Stimulated activated CD8-positive, alpha-beta memory T cell treated with anti-CD3 and anti-CD28 coated beads, Interleukin-7, amount 100 ng/mL, for 1 hour (primary cell): ENCODE measurements at places on chromosomes 7 and 10.

- no peak for DNase-seq
These were observed 51.0 kb downstream of the ATXN7L1 start for GRCh38 chr7:105825371-105825770.

DNA sequence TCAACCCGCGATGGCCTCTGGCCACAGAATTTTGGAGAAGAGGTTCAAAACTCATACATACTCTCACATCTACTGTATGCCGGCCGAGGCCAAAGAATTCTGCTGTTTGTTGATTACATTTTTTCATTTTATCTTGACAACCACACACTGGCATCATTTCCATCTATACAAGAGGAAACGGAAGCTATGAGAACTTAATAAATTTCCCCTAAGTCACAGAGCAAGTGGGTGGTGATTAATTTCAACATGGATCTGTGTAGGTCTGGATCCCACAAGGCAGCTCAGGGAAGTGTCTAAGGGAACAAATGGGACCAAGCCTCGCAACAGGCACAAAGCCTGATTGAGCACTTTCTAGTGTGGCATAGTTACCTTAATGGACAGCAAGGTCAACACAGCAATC lies 18.0 kb downstream of the ELMO1 start:
- DNase-seq, result no peak

DNA sequence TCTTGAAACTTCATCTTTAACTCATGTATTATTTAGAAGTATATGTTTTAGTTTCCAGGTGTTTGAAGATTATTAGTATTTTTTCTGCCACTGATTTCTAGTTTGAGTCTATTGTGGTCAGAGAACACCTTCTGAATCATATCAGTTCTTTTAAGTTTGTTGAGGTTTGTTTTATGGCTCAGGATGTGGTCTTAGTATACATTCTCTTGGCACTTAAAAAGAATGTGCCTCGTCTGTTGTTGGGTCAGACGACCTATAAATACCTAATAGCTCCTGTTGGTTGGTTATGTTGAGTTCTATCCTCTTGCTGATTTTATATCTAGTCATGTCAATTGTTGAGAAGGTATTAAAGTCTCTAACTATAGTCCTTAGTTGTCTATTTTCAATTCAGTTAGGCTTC lies 15.9 kb downstream of the TDRD1 start:
- no peak for DNase-seq

GRCh38 chr7:134343796-134344195 lies 27.1 kb upstream of the SLC35B4 start:
- no peak for DNase-seq

DNA sequence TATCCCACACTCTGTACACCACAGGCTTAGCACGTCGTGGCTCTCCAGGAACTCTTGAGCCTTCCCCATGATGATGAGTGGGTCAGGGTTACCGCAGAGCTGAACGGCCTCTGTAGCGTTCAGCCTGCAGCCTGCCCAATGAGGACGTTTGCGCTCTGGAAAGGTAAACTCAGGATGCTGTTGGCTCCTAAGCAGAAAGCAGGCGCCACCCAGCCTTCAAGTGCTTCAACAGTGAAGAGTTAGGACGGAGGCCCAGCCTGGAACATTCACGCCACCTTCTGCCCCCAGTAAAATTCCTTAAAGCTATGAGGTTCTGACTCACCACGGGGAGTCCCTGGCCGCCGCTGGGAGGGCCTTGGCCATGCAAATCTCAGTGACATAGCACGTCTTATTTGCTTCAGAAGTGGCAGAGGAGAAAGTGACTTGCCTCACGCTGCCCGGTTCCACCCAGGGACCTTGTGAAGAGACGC lies 161.5 kb upstream of the SH2B2 start:
- no peak for DNase-seq

DNA sequence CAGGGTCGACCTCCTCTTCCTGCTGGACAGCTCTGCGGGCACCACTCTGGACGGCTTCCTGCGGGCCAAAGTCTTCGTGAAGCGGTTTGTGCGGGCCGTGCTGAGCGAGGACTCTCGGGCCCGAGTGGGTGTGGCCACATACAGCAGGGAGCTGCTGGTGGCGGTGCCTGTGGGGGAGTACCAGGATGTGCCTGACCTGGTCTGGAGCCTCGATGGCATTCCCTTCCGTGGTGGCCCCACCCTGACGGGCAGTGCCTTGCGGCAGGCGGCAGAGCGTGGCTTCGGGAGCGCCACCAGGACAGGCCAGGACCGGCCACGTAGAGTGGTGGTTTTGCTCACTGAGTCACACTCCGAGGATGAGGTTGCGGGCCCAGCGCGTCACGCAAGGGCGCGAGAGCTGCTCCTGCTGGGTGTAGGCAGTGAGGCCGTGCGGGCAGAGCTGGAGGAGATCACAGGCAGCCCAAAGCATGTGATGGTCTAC lies 46.9 kb downstream of the VWA2 start:
- no peak for DNase-seq

GRCh38 chr10:119344381-119344780 lies 137.0 kb downstream of the GRK5 start:
- no peak for DNase-seq

DNA sequence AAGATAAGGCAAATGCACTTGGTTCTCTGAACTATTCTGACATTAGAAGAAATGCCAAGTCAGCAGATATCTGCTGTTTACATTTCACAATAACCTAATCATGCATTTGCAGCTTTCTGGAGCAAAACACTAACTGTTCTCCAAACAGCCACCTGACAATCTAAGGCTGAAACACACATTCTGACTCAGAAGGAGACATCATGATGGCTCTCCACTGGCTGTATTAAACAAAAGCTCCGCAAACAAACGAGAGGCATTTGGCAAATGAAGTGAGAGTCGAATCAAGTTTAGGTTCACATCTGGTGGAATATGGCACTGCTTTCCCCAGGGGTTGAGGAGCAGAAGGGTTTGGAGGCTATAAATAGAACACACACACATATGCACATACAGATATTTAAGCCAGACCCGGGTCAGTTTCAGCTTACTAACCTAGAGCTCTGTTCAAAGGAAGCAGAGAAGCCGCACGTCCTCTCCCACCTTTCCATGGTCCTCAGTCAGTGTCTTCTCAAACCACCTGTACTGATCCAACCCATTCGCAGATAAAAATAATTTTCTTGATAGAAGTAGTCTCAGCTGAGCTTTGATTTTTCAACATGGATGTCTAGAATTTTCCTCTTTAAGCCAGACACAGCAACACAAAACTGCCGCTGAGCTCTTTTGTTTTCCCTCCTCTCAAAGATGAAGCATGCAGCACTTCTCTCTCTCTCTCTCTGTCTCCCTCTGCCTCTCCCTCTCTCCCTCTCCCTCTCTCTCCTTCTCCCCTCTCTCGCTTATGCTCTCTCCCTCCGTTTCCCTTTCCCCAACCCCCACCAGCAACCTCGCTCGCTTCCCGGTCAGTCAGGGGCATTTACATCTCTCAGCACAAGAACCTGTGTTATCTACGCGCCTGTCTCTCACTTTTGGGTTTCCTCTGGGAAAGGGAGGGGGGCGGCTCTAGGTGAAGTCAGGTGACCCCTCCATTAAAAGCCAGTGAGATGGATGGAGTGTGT lies 682.8 kb downstream of the MAGI2 start:
- no peak for DNase-seq

DNA sequence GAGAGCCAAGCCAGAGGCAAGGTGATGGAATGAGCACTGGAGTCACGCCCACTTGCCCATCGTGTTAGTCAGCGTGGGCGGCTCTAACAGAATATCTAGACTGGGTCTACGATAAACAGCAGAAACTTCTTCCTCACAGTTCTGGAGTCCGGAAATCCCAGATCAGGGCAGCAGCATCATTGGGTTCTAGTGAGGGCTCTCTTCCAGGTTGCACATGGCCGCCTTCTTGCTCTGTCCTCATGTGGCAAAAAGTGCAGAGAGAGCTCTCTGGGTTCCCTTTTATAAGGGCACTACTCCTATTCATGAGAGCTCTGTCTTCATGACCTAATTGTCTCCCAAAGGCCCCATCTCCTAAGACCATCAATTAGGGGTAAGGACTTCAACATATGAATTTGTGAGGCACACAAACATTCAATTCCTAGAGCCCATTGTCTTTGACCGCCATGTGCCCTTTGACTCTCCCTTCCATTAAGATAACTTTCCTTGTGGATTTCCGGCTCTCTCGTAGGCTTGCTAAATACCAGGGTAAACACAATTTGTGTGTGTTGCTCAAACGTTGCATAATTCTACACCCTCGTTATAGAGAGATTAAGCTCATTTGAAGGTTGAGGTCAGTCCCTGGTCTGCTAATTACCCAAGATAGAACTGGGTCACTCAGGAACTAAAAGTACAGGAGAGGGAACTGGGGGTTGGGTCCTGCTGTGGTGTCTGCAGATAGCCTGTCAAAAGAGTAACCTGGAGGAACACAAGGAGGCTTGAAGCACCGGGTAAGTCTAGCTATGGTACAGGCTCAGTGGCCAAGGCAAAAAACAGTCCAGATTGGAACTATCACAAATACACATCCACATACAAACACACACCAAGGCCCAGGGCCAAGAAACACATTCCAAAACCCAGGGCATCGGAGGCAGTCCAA lies 28.7 kb upstream of the USP6NL start:
- DNase-seq, result no peak

- no peak for DNase-seq
These were observed 78.1 kb downstream of the ARL4A start for GRCh38 chr7:12765431-12766100.

DNA sequence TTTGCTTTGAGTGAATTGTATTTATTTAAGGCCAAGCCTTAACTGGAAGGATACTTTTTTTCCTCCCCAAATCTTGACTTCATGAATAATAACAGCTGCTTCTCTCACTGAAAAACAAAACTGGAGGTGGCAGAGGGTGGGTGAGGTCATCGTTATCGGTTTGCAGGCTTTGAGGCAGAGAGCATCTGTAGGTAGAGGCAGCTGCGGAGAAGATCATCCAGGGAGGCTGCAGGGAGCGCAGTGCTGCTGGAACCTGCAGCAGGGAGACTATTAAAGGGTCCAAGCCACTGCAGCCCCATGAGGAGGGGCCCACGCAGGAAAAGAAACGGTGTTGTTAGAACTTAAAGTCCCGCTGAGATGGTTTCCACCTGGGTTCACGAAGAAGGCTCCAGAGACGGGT lies 112.1 kb upstream of the SDK1 start:
- DNase-seq, result no peak
